ENCODE measurements at places on chromosomes 3 and 15.

GRCh38 chr3:114361391-114361790 is 67.6 kb downstream of the TIGIT start:
- DNase-seq: no peak

- peak; percentile 42 for DNase-seq
Observed at GRCh38 chr15:24955531-24955921, 739 bp downstream of the SNRPN start.

GRCh38 chr3:116663161-116664110 is 46.1 kb upstream of the TUSC7 start:
- DNase-seq: no peak

DNA sequence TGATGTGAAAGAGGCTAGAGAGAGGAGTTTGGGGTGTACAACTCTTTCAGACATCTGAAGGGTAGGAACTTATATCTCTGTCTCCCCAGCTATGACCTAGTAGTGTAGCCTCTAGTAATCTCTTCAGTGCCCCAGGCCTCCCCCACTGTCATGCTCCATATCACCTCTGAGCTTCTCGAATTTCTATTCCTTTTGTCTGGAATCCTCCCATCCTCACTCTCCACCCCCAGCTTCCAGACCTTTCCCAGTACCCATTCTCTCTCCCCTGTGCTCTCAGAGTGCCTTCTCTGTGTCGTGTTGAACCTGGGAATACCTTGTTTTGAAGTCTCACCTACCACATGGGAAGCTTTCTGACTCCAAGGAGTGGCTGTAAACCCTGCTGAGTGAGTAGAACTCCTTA is 3.6 kb upstream of the RBPMS2 start:
- no peak for DNase-seq

DNA sequence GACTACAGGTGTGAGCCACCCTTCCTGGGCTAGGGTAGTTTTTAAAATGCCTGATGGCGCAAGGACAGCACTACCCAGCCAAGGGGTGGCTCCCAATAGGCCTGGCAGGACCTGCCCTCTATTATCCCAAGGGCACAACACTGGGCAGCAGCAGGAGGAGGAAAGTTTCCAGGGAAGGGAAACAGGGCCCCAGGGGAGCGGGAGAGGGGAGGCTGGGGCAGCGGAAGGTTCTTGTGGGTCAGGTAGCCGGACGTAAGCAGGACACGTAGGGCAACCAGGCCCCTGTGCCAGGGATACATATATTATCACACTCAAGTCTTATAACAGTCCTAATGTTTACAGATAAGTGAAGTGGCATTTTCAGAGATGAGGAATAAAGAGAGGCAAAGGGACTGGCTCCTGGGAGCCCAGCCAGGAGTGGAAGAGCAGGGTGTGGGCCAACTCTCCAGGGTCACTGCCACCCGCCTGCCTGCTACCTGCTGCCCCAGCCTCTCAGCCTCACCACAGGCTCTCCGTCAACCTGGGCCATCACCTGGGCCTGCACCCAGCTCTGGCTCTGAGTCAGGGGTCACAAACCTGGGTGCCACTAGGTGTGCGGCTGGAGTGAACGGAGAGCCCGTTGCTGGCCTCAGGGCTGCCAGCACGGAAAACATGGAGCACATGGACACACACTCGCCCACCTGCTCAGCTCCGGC is 73.2 kb upstream of the SNRPA1 start:
- peak; percentile 81 for DNase-seq

DNA sequence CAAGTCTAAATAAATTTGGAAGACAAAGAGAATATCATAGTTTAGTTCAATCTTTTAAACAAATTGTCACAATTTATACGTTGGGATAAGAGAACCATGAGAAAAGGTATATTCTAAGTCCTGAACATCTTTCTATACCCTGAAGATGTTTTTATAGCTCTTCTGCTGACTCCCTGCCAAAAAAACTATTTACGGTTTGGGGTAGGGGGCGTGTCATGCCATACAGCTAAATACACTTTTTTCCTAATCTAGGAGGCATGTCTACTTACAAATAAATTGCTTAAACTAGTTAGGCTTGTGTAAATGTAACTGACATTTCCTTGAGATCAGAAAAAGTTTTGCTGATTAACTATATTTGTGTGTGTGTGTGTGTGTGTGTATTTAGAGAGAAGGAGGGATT is 163.3 kb downstream of the PGPEP1L start:
- DNase-seq: no peak

GRCh38 chr15:75583701-75584100 is 4.6 kb upstream of the PTPN9 start:
- DNase-seq: peak; percentile 46

- no peak for DNase-seq
Observed at GRCh38 chr15:42724276-42724675, 12.7 kb downstream of the CDAN1 start.

GRCh38 chr3:46926871-46927717 is 49.5 kb downstream of the CCDC12 start:
- peak; percentile 40 for DNase-seq

GRCh38 chr15:101266034-101266433 is 11.3 kb downstream of the SELENOS start:
- no peak for DNase-seq

- no peak for DNase-seq
Observed at GRCh38 chr15:27701956-27702355, 397.2 kb downstream of the OCA2 start.

All from left ventricle myocardium superior (tissue), 1 donor.